ENCODE measurements at places on chromosomes 12 and 14.
A peak's percentile ranks its signal among the peaks of the same experiment; 100 is the strongest.

DNA sequence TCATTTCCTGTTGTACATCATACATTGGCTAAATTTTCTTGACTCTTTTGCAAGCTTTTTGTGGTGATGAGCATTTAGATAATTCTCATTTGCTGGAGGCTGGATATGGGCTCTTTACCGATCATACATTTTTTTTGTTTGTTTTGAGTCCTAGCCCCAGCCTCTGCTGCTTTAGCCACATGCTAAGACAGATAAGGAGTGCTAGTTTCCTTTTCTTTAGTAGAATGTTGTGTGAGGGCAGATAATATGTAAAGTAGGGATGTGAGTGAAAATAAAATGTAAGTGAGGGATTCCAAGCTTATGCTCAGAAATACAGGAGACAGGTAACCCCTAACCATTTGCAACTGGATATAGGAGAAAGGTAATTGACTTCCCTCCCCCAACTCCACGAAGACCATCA lies 405.7 kb downstream of the TRHDE start:
- no peak for DNase-seq

DNA sequence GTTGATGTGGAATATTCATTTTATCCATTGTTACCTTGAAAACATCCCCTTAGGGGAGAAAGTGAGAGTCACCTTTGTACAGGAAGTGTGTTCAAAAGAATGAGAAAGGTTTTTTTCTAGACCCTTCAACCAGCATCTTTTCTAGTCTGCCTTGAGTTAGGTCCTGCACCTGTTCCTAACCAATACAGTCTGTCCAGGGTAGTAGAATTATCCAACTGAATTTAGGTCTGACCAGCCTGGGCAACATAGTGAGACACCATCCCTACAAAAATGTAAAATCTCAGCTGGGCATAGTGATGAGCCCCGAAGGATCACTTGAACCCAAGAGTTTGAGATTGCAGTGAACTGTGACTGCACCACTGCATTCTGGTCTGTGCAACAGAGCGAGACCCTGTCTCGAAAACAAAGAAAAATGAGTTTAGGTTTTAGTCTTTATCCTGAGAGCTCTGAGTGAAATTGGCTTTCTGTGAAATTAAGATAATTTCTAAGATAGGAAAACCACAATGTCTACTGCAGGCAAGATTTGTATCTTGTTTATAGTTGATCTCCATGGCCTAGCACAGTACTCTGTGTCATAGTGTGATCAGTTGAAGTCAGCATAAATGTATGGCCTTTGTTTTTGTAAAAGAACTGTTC lies 25.2 kb downstream of the ARHGAP5 start:
- DNase-seq = no peak

GRCh38 chr12:47360771-47361388 lies 281.1 kb upstream of the AMIGO2 start:
- no peak for DNase-seq

DNA sequence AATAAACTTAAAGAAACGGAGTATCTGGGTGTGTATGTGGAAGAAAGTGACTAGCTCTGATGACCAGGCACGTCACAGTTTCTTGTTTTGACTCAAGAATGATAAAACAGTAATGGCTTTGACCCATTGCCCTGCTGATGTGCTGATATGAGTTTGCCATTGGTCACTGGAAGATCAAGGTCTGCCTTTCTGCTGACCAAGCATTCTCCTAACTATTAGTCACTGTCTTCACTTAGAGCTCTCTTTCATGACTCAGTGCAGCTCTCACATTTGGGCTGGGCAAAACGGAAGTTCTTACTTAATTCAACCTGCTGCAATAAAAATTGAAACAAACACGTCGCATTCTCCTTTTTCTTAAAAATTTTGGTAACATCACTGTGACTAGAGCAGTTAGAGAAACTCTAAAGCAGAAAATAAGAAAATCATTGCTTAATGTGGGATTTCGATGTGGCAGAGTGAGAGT lies 366.7 kb downstream of the BTG1 start:
- DNase-seq = no peak

GRCh38 chr14:98926801-98927200 lies 345.2 kb downstream of the BCL11B start:
- DNase-seq = no peak

DNA sequence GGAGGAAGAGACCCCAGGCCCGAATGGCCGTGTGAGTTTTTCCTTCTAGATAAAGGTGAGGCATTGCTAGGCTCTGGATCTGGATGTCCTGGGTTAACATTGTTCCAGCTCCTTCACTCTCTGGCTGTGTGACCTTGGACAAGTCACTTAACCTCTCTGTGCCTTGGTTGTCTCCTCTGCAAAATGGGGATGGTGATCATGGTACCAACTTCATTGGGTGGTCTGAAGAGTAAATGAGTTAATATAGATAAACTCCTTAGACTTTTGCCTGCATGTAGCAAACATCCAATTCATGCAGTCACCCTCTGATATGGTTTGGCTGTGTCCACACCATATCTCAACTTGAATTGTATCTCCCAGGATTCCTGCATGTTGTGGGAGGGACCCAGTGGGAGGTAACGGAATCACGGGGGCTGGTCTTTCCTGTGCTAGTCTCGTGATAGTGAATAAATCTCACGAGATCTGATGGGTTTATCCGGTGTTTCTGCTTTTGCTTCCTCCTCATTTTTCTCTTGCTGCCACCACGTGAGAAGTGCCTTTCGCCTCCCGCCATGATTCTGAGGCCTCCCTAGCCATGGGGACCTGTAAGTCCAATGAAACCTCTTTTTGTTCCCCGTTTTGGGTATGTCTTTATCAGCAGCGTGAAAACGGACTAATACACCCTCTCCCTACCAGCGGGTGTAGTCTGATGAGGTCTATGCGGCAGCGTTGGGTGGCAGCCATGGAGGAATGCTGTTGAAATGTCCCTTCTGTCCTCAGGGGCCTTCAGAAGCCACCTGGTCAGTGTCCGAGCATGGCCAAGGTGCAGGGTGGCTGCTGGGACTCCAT lies 256.1 kb downstream of the GLT1D1 start:
- DNase-seq = no peak

GRCh38 chr12:100753837-100754236 lies 40.7 kb upstream of the ANO4 start:
- no peak for DNase-seq

DNA sequence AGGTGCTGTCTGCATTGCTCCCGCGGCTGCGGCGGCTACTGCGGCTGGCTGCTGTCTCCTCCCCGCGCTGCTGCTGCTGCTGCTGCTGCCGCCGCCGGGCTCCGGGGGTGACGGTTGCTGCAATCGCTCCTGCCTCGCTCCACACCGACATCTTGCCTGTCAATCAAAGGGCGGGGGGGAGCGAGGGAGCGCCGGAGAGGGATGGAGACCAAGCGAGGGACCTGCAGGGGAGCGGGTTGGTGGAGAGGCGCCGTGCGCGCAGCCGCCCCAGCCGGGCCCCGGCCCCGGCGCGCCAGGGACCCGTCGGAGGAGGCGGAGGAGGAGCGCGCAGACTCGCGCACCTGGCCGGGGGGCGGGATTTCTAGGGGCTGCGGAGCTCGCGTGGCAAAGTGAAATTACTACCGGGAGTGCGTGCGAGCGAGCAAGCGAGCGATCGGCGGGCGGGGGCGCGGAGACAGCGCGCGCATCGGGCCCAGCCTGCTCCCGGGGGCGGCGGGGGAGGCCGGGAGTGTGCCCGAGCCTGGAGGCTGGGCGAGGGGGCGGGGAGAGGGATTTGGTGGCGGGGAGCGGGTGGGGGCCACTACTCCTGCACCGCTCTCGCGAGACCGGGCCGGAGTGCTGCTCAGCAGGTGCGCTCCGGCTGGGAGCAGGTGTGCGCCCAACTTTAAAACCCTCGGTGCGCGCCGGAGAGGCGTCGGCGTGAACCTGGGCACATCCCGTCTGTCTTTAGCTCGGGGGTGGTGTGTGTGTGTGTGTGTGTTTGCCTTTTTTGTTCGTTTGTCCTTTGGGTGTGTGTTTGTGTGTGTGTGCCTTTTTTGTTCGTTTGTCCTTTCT lies at the start of gene KSR2:
KSR2 (minus strand) TSS at position 165 of the 834 bp plus-strand sequence. CDS start 735 bp downstream, outside the sequence.
- peak; percentile 69 for DNase-seq

DNA sequence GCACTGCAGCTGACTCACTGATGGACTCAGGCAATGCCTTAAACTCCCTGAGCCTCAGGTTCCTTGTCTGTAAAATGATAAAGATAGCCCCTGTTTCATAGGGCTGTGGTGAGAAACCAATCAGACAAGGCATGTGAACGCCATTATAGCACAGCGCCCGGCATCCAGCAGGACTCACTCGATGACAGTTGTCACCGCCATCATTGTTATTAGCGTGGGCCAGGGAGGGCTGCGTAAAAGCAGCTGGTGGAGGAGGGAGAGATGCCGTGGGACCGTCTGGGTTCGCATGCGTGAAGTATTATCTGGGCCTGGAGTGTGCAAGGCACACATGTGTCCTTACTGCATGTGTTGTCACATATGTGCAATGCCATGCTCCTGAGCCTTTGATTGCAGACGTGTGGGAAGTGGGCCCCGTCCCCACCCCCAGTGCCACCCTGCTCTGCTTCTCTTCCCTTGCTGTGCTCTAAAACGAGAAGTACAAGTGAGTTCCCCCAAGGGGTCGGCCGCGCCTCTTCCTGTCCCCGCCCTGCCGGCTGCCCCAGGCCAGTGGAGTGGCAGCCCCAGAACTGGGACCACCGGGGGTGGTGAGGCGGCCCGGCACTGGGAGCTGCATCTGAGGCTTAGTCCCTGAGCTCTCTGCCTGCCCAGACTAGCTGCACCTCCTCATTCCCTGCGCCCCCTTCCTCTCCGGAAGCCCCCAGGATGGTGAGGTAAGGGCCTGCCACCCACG lies at the start of gene PTPN6:
PTPN6 (plus strand) TSS at position 546 of the 730 bp plus-strand sequence; CDS start at position 703, 157 bp downstream.
- DNase-seq = no peak

DNA sequence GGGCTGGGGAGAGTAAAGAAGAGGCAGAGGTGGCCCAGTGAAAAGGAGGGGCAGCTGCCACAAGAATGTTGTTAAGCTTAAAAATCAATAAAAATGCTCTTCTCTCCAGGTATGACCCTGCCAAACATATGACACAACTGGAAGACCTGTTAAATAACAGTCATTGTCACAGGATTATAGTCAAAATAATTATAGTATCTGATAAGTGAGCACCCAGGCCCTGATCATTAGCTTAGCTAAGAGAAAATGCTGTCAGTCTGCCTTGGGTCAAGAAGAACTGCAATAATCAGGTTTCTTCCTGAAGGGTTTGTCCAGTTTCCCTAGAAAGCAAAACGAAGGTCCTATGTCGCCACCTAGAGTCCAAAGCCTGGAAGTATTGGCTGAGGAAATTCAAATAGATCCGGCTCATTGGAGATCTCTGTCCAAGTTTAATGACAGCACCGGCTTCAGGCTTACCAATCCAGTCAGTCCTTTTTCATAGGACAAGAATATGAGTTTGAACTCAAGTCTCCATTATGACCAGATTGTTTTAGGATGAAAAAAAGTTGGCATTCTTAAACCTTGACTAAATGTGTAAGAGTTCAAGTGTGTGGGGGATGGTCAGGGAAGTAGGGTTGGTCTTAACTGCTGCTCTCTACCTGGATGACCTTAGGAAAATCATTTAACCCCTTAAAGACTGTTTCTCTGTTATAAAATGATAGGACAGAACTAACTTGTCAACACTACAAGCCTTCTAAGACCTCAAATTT lies 22.5 kb upstream of the NKX2-8 start:
- DNase-seq = peak; percentile 77

GRCh38 chr14:81571437-81571836 lies 37.8 kb upstream of the SEL1L start:
- DNase-seq = no peak

GRCh38 chr14:104865081-104865630 lies at the start of gene CEP170B:
Gene CEP170B (plus strand): TSS chr14:104865268. CDS start chr14:104868451, 3,183 bp downstream.
- peak; percentile 28 for DNase-seq

- DNase-seq = no peak
Observed at GRCh38 chr14:80844872-80845271, 96.7 kb downstream of the CEP128 start.

DNA sequence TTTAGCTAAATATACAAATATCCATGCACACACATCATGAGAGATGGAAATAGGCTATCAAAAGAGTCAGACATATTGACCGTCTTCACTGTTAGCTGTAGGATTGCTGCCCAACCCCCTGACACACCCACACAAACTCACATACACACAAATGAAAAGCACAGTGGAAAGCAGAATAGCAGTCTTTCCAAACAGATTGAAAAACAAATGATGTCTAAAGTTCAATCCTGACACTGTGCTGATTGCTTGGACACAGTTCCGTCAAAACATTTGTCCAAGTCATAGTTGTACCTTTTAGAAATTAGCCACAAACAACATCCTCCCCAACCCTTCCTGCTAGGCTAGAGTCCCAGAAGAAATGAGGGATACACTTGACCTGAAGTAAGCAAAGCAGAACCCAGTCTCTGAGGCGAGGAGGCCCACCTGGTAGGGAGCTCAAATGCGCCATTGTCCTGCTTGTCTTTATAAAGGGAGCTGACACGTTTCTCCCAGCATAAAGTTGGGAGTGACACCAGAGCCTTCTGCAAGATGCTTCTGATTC lies at the start of gene PRH2:
PRH2 (plus strand) TSS at position 491 of the 541 bp plus-strand sequence; CDS start at position 529, 38 bp downstream.
- DNase-seq = no peak

- DNase-seq = no peak
Observed at GRCh38 chr12:23857178-23857577, 92.3 kb downstream of the SOX5 start.

DNA sequence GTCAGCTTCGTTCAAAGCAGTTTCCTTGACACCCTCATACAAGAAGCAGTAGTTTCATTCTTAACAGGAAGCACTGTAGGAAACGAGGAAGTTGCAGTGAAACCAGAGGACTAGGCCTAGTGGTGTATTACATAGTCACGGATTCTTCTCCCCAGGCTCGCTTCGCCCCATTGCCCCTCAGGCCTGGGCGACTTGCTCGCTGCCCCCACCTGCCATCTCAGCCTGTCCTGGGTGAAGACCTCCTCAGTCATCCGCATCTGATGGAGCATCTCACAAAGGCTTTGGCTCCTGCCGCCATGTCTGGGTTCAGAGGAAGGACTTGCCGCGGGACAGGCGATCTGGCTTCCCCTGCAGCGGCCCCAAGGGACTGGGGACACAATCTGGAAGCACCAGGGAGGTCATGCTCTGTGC lies 93.5 kb downstream of the LMNTD1 start:
- no peak for DNase-seq

DNA sequence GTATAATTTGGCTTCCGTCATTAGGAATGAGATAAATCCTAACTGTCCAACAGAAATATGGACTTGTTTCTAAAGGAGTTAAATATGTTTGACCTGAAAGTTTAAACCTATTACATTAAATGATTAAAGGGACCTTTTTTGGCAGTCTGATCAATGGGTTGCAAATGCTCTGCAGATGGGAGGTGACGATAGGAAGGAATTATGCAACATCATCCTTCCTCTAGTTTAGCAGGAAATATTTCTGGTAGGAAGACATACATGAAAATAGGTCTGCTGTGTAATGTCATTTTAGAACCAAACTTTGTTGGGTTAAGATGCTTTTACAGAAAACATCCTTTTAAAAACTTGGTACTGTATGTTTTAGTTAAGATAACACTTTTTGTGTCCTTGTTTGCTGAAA lies 2.6 kb downstream of the LRRC10 start:
- no peak for DNase-seq

Data from NCI-H82 (cell line).